Hippocampal formation (tissue), 2 donors: ENCODE measurements at places on chromosomes 1 and 21.

DNA sequence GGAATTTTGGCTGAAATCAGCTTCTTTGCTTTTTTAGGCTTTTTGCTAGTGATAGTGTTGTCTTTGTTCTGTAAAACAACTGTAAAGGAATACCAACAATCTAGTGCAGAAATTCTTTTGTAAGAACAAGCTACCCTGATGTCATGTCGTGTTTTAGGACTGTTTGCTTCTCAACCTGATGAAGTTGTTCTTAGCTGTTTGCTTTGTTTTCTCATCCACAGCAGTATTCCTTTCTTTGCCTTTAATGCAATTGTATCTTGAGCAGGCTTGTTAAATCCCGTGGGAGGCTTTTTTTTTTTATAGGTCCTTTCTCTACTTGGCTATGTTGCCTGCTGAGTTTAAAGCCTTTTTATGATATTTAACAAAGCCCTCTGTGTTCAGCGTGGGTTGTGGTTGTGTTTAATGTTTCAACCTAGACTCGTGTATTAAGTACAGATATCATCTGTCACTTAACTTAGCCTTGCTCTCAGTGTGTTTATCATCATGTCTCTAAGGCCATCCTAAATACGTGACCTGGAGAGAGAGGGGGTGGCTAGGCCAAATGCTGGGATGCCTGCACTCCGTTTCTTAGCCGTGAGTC is 31.6 kb downstream of the ADARB1 start:
- no peak for DNase-seq

- DNase-seq, result no peak
These were observed 83.8 kb upstream of the HOOK1 start for GRCh38 chr1:59730759-59731478.

DNA sequence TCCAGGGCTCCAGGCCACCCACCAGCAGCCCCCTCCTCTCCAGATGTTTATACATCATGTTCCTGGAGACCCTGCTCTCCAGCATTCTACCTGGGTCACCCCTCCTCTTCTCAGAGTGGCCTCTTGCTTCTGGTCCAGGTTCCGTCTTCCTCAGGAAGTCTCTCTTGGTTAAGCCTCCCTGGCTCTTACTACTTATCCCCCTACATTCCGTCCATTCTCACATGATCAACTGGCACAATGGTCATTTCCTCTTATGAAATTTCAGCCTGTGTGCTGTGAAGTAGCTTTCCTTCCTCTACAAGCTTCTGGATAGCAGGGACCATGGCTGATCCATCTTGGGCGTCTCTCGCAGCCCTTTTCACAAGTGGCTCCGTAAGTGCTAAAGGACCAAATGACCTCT is 33.9 kb upstream of the ATP2B4 start:
- no peak for DNase-seq

DNA sequence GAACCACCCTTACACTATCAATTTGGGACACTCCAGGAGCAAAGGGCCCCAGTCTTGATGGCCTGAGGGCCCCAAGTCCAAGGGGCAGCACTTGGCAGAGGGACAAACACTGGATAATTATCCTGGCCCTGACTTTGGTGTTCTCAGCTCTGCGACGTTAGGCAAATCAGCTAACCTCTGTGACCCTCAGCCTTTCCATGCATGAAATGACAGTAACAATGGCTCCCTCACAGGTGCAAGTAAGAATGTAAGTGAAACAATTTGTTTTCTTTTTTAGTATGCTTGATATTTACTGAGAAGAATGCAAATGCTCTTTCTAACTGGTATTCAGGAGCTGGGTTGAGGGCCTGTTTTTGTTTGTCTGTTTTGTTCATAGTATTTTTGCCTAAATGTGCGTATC is 61.6 kb upstream of the PRDX6 start:
- no peak for DNase-seq

GRCh38 chr1:45585496-45586075 is 1.7 kb downstream of the NASP start:
- no peak for DNase-seq

- no peak for DNase-seq
These were observed 22.9 kb upstream of the MOB3C start for GRCh38 chr1:46639547-46639946.

DNA sequence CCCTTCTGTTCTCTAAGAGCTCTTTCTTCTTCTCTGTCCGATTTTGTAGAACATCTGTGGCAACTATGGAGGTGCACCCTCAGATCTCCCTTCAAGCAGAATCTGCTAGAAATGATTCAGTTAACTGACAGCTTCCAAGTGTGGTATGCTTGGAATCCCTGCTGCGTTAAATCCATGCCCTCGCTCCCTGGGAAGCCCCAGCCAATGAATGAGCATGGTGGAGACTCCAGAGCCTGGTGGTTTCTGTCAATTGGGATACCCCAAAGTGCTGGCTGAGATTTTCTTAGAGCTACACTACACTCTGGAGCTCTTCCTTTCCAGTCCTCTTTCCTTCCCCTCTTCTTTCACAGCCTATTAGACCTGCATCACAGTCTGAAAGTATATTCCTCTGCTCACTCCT is 116.3 kb upstream of the C1orf21 start:
- DNase-seq, result no peak

DNA sequence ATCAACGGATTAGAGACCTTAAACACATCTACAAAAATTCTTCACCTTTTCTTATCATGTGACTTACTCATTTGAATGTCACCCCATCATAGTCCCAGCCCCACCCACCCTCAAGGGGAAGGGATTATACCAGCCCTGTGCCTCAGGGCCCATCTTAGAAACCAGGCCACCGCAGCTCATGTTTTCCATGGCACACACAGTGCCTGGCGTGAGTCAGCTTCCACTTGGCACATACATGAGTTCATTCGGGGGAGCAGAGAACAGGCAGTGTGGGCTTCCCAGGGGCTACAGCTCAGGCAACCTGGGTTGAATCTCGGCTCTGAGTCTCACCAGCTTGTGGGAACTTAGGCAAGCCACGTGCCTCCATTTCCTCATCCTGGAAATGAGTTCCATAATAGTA is 310.6 kb downstream of the NPHP4 start:
- no peak for DNase-seq

- no peak for DNase-seq
These were observed 1.3 kb downstream of the PFKL start for GRCh38 chr21:44301141-44301540.

DNA sequence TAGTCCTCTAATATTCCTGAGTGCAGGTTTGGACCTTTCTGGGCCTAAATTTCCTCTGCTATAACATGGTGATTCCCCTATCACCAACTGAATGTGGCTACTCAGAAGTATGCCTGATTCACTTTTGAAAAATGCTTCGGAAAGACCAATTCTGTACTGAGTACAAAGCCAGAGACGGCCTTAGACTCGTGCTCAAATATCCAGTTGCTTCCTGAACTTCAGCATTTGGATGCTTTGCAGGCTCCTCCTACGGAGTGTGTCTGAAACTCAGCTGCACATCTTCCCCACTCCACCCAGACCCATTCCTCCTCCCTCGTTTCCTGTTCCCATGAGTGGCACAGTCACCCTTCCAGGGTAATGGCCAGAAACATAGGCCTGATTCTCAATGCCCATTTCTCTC is 98.4 kb upstream of the GADD45A start:
- DNase-seq, result no peak

- DNase-seq, result peak; percentile 47
These were observed 2.8 kb downstream of the PRDX1 start for GRCh38 chr1:45518910-45519309.

GRCh38 chr1:177275736-177276135 is 105.0 kb downstream of the BRINP2 start:
- no peak for DNase-seq

GRCh38 chr1:225769687-225770086 is 7.9 kb upstream of the SRP9 start:
- DNase-seq, result no peak

DNA sequence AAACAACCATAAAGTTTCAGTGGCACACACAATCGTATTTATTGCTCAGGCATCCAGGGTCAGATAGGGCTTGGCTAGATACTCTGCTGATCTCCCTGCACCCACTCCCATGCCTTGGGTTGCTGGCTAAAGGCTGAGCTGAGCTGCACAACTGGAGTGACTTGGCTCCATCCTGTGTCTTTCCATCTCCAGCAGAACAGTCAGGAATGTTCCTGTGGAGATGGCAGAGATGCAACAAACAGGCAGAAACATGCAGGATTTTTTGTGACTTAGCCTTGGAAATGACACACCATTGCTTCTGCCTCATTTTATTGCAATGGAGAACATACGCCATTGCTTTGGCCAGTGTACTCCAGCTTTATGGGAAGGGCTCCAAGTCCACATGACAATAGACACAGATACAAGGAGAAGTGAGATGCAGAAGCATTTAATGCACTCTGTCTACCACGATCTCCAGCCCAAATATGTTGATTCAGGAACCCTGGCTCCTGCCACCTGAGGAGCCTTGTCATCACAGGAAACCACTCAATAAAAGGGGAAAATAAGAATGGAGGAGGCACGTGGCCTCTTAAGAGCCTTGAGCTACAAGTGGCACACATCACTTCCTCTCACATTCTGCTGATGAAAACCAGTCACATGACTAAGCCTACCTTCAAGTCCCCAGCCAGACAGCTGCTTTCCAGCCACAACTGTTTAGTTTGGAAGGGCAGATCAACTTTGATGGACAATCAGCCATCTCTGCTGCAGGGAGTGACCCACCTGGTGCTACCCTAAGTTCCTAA is 10.1 kb upstream of the GUCA2B start:
- no peak for DNase-seq

GRCh38 chr1:202568410-202568809 is 141.8 kb downstream of the SYT2 start:
- no peak for DNase-seq

- no peak for DNase-seq
These were observed 50.7 kb downstream of the WNT9A start for GRCh38 chr1:227896710-227897655.

DNA sequence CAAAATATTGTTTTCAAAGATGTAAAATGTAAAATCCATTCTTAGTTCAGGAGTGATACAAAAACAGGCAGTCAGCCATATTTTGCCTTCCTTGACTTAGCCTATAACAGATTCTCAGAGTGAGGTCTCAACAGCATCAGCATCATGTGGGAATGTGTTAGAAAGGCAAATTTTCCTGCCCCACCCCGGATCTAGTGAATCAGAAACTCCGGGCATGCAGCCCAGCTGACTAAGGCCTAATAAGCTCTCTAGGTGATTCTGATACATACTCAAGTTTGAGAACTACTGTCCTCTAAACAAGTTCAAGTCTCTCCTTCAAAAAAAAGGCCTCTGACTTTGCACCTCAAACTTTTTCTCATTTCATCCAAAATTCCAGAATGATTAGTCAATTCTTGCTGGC is 46.9 kb upstream of the PRRC2C start:
- DNase-seq, result no peak

DNA sequence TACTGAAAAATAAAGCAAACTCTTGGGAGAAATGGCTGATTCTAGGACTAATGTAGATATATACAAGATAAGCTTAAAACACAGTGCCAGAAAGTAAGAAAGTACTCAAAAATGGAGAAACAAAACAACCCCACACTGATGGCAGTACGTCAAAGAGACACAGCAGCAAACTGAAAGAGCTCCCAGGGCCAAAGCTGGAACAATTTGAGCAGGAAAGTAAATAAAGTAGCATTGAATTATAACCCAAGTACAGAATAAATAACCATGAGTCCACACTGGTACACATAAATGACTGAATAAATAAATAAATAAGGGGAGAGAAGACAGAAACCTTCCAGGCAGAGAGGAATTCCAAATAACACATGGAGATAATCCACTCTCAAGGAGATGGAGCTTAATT is 120.9 kb downstream of the GLUL start:
- no peak for DNase-seq

DNA sequence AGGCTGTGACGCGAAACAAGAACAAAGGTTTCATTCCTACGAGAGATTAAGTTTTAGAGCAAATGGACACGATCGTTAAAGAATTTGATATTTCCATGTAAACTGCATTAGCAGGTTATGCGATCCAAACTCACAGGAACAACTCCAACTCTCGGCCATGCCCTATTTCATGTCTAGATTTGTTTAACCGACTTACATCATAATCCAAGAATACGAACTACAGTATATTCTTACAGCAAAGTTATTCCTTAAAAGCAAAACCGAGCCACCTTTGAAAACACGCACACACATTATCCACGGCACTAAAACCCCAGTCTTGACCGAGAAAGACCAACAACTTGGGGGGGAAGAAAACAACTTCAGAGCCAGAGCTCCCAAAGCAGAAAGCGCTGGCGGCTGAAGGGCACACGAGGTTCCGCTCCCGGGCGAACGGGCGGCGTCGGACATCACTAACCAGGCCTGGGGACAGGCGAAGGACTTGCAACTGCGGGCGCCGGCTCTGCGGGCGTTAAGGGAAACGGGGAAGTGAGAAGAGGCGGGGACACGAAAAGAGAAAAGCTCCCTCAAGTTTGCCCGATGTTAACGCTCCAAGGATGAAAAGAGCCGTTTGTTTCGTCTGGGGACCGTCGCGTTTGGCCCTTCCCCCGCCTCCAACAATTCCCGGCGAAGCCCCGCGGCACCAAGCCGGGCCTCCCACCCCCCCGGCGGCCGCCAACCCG is 690 bp downstream of the B3GALNT2 start:
- peak; percentile 61 for DNase-seq

GRCh38 chr21:19969156-19969555 is 1029.1 kb upstream of the NCAM2 start:
- DNase-seq, result no peak

DNA sequence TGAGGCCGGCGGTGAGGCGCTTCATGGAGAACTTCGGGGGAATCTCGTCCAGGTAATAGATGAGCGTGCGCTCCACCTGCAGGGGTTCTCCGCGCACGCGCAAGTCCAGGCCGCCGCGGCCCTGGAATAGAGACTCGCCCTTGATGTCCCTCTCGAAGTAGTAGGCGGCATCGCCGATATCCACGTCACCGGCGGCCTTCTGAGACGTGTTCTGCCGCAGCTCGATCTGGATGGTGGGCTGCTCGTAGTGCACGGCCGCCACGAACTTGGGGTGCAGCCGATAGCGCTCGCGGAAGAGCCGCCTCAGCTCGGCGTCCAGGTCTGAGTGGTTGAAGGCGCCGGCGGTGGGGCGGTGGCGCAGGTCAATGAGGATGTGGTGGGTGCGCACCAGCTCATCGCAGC is 726 bp downstream of the TACSTD2 start:
- DNase-seq, result no peak

DNA sequence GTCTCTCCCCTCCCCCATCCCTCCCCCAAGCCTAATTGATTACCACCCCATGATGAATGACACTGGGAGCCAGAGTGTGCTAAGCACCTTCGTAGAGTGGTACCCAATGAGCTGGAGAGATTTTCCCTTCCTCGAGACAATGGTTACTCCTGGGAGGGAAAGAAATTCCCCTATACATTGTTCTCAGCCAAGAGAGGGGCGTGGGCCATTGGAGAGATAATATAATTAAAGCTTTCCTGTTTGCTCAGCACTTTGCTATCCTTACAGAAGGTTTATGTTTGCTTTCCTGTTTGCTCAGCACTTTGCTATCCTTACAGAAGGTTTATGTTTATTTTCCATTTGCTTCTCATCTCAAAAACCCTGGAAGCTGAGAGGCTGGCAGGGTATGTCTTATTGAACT is 126.1 kb upstream of the KLHDC7A start:
- no peak for DNase-seq
